ENCODE measurements at places on chromosomes 4 and X. TPM values are rescaled to one million over a fixed set of nuclear protein-coding genes. Genes with fewer than 3 reads are reported as not detected.

GRCh38 chr4:26489101-26489985 is 941 bp downstream of the CCKAR start:
- DNase-seq = peak; percentile 17

PCDH19 gene
- 31.2 TPM for total RNA-seq

PPARGC1A gene
- 15.8 TPM for total RNA-seq

DNA sequence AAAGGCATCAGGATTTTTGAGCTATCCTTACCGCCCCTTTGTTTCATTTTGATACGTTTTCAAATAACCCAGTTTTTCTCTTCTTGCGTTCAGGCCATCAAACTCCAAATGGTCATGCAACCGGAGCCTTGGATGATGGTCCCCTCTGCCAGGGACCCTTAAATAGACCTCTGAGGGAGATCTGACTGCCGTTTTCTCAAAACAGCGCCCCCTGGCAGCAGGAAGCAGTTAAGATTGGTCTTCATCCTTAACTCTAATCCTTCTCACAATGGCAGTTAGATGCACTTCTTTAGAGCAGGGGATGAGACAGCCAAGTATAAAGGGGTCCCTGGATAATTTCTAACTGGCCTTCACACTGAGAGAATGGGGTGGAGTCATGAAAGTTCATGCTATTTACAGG is 525.0 kb upstream of the SPANXN1 start:
- no peak for DNase-seq

COL4A5 gene
- total RNA-seq = 119 TPM

- DNase-seq = no peak
Observed at GRCh38 chr4:167724941-167725340, 367.4 kb upstream of the ANXA10 start.

- DNase-seq = peak; percentile 31
Observed at GRCh38 chr4:173252024-173252935, 81.9 kb downstream of the HMGB2 start.

GRCh38 chr4:146470604-146471003 is 51.1 kb downstream of the SLC10A7 start:
- no peak for DNase-seq

- DNase-seq = peak; percentile 37
Observed at GRCh38 chrX:18692541-18692940, 14.9 kb upstream of the PPEF1 start.

DNA sequence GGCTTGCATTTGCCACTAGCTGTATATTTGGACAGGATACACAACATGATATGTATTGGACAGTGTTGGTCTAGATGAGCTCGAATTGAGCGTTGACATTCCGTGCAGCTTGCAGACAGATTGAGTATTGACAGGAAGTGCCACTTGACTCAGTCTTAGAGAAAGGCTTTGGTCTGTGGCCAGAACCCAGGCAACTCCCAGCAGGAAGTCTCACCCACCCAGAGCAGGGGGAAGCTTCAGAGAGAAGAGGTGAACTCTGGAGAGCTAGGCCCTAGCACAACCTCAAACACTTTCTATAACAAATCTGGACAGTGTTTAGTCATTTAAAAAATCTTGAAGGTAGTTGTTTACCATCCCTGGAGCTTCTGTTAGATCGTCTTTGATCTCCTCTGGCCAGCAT is 280.5 kb downstream of the FBXW7 start:
- DNase-seq = no peak

ZFP42 gene
- total RNA-seq = 0.50 TPM

MAGEA11 gene
- not detected for total RNA-seq

ADAMTS3 gene
- total RNA-seq = 5.8 TPM

Data from spinal cord (tissue), 10 donors.